ENCODE measurements at places on chromosomes 7 and 10.

GRCh38 chr7:50678586-50678985 lies 104.1 kb downstream of the GRB10 start:
- no peak for DNase-seq

DNA sequence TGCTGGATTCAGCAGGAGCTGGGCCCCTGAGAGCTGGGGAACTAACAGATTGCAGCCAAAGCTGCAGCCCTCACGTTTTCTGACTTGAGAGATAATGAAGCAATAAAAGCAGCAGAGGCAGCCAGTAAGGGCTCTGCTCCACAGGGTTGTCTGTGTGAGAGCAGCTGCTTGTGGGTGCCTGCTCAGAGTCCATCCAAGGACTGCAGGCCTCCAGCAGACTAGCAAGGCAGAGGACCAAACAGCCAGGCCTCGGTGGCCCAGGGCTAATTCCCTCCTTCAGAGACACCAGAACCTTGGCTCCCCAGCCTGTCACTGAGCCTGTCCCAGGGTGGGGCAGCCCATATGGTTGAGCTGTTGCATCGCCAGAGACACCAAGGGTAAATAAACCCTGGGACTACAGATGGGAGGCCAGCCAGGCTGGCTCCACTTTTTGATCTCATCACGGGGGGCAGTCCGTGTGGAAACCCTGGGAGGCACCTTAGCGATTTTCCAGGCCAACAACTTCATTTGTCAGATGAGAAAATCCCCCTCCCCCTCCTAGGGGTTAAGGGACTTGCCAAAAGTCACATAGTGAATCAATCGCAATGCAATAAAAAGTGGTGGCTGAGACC lies 229.2 kb downstream of the WDR11 start:
- DNase-seq = no peak

DNA sequence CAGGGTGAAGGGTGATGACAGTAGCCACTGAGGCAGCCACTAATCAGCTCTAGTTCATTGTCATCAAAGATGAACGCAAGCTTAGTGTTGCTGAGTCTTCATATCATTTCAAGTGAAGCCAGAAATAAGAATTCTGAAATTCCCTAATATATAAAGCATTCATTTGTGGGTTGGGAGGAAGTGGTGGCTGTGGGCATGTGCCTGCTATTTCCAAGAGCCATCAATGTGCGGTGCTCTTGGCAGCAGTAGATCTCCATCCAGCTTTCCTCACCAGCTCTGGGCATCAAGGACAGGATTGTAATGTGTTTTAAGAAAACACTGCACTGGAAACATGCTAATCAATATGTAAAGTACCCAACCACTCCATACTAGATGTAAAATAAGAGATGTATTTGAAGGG lies 202.5 kb upstream of the AHR start:
- DNase-seq = no peak

- no peak for DNase-seq
Measured at GRCh38 chr7:116232920-116233319, 22.6 kb downstream of the TES start.

GRCh38 chr7:27608776-27609495 lies 53.7 kb downstream of the HIBADH start:
- no peak for DNase-seq

- no peak for DNase-seq
Measured at GRCh38 chr10:21511095-21511570, 14.3 kb downstream of the SKIDA1 start.

GRCh38 chr7:105828141-105828540 lies 48.3 kb downstream of the ATXN7L1 start:
- DNase-seq = no peak

DNA sequence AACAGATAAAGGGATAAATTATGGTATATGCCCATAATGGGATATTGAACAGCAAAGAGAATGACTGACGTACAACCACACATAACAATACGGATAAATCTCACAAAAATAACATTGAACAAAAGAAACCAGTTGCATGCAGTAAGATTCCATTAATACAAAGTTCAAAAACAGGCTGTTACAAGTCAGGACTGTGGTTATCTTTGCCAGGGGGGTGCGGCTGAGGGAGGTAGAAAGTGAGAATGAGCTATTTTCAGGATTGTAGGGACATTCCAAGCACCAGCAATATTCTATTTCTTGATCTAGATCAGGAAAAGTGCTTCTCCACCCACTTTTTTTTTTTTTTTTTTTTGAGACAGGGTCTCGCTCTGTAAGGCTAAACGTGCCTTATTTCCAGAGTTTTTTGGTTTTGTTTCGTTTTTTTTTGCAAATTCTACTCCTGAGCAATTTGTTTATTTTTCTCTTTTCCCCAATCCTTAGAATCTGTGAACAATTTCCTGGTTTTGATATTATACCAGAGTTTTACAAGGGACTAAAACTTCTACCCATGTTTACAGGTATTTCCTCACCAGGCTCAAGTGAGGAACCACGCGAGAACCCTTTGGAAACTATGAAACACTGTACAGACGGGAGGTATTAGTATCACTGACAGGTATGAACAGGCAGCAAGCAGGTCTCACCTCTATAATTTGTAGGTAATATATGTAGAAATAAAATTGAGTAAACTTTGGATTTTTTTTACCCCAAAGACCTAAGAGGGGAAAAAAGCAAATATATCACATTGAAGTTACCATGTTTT lies 9.9 kb downstream of the SMURF1 start:
- no peak for DNase-seq

DNA sequence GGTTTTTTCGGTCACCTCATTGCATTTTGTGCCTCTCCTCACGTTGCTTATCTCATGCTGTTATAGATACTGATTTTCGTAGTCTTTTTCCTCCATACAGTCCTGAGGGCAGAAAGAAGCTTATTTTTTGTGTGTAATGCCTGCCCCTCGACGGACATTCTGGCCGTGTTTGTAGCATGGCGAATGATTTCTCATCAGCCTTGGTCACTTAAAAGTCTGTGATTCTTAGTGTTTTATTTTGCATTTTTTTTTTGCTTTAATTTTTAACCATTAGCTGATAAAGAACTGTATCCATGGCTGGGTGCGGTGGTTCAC lies 469 bp upstream of the NOC3L start:
- no peak for DNase-seq

- DNase-seq = no peak
Measured at GRCh38 chr10:73655990-73656298, at the start of gene SYNPO2L. Gene SYNPO2L, minus strand, starts transcription at chr10:73656029. Its CDS starts 107 bp downstream, at chr10:73655922.

- peak; percentile 41 for DNase-seq
Measured at GRCh38 chr7:7761974-7762779, 43.8 kb upstream of the RPA3 start.
